ENCODE measurements at places on chromosomes 13 and 19.

GRCh38 chr13:28568286-28568685 is 73.4 kb upstream of the FLT1 start:
- no peak for DNase-seq

DNA sequence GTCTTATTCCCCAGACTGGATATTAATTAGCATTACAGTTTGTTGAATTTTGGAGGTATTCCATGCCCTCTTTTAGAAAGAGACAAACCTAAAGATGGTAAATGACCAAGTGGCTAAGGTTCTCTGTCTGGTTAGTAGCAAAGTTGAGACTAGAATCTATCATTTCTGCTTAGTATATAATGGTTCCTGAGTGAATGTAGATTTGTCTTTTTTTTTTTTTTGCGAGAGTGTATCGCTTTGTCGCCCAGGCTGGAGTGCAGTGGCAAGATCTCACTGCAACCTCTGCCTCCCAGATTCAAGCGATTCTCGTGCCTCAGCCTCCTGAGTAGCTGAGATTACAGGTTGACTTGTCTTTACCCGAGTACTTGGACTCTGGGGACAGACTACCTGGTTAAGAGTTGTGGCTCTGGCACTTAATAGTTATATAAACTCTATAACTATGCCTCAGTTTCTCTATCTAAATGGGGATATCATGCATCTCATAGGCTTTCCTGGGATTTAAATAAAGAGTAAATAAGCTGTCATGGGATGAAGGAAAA is 2.7 kb downstream of the NAA16 start:
- no peak for DNase-seq

DNA sequence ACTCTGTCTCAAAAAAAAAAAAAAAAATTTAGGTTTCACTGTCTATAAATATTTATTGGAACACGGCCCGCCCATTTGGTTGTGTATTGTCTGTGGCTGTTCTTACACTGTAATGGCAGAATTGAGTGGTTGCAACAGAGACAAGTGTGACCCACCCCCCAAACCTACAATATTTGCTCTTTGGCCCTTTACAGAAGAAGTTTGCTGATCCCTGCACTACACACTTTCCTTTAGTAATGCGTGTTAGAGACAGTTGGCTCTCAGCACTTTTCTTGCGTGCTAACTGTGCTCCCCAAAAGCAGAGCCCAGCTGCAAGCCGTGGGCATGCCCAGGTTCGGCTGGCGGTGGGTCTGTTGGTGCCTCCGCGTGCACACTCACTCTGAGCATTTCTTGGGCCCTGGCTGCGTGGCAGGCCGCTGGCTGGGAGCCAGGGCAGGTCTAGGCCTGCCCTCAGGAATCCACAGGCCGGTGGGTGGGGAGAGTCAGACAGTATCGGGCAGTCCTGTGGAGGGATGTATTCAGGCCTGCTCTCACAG is 72.6 kb downstream of the SIPA1L3 start:
- DNase-seq: no peak

- DNase-seq: peak; percentile 54
These were observed 125.7 kb downstream of the TNFRSF19 start for GRCh38 chr13:23695711-23696464.

DNA sequence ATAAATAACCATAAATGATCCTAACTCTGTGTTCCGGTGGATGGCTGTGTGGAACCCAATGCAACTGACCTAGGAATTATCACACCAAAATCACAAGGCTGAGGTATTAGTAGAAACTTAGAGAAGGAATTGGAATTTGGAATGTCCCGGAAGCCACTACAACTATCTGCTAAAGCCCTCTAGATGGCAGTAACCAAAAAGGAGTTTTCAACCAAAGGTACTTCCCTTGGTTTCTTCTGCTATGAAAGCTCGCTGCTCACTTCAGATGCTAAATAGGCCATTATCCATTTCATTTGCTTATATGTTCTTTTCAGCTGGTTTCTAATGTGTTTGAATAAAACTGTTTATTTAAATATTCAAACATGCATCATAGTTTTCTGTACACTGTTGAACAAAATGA is 1589.1 kb upstream of the SPRY2 start:
- DNase-seq: no peak

DNA sequence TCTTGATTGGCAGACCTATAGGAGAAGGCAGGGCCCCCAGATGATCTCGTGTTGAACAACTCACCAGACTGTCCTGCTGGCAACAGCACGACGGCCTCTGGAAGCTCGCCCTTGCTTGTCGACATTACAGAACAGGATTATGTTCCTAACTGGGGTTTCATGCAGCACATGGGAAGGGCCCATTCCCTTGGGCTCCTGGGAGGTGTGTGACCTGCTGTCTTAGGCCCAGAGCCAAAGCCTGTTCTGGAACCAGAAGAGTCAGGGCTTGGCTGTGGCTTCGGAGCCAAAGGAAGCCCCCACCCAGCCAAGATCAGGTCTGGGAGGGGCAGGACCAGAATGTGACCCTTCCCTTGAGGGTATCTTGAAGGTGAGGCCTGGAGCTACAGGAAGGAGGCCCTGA is 36.9 kb downstream of the RGCC start:
- no peak for DNase-seq

DNA sequence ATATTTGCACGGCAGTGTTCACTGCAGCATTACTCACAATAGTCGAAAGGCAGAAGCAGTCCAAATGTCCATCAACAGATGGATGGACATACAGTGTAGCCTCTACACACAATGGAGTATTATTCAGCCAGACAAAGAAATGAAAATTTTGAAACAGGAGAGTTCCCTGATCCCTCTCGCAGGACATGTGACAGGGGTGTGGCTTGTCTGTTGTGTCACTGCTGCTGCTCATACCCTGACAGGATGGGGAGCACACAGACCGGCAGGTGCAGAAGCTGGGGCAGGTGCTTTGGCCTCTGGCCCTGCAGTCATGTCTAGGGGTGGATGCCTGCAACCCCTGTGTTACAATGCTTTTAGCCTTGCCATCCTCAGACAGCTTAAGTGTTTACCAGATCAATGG is 204.3 kb downstream of the EFNB2 start:
- DNase-seq: no peak

DNA sequence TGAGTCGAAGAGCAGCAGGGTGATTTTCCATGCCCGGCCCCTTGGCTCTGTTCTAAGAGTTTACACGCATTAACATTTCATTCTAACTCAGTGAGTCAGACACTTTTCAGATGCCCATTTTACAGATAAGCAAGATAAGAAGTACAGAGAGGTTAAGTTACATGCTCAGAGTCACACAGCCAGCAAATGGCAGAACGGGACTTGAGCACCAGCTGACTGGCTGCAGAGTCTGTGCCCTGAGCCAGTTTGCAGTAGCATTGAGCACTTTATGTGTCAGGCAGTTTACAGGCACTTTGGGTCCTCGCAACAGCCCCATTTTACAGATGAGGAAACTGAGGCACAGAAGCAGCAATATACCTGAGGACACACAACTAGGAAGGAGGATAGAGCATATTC is 19.0 kb downstream of the CCDC8 start:
- no peak for DNase-seq

DNA sequence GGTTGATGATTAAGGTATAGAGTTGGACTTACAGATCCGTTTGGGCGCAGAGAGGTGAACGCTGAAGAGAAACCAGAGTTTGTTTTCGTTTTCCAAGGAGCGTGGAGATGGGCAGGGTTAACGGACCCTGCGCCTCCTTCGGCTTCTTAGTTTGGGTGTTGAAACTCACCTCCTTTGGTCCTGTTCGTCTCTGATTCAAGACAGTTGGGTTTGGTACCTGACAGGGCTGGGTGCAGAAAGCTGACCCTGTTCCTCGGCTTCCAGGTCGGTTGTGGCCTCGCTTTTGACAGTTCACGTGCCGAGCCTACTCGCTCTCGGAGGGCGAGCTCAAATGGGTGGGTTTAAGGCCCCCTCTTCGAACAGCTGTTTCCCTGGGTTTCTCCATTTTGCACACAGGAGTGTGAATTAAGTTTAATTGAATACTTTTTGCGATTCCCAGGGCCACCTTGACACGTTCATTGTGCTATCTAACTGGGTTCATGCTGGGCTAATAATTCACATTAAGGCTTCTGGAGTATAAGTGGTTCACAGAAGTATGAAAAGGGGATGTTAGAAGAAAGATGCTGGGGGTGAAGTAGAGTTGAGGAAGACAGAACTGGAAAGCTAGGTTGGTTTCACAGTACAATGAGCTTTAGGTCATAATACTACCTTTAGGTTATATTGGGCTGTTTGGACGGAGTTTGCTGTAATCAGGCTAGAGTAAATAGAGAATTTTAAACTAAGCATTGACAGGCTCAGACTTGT is 638 bp downstream of the USPL1 start:
- DNase-seq: peak; percentile 25

DNA sequence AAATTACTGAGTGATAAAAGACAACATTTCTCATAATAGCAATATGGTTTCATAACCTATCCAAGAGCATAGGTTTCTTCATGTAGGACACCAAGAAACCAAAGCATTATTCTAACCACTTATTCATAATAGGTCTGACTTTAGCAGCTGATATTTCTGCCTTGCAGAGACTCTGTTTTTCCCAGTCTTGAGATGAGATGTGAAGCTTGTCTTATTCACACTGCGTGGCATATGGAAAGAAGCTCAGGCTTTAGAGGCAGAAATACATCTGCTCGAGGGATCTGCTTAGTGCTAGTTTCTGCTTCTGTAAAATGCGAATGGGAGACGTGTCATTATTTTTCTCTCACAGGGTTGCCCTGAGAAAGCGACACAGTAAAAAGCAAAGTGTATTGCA is 232.0 kb upstream of the SPRY2 start:
- DNase-seq: no peak

Data from activated CD8-positive, alpha-beta memory T cell treated with anti-CD3 and anti-CD28 coated beads, Interleukin-2, amount 50 U/mL, for 4 hours (primary cell).